ENCODE measurements at places on chromosomes 2 and 18.
A peak's percentile ranks its signal among the peaks of the same experiment; 100 is the strongest.

DNA sequence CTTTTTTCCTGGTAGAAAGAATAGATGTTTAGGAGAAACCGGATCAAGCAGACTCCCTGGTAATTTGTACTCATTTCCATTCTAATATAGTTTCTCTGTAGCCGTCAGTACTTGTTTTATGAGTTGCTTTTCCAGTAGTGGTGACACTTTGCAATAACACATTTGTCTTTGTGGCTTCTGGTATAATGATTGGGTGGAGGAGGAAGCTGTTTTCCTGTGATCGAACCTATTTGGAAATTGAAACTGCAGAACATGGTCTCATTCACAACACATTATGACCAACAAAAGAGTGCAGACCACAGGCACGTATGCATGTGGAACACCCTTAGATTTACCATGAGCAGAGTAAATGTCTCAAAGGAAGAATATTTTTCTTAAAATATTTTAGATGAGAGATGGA lies 7.6 kb upstream of the SERPINB12 start:
- no peak for DNase-seq

DNA sequence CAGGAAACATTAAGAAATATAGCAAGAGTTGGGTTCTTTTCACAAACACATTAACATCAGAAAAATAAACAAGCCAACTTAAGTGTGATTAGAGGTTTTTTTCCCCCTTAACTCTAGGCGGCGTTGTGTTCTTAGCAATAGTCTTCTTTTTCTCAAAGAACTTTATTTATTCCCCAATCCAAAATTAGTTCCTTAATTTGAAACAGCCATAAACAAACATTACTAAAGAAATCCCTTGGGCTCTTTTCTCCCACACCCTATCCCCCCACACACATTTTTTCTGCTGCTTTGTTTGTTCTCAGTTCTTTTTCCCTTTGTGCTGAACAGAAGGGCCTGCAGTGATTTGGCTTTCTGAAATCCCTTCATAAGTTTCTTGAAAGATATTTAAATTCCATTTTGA lies 13.2 kb upstream of the MYO1B start:
- DNase-seq, result no peak

- no peak for DNase-seq
Observed at GRCh38 chr2:201260302-201260800, at the start of gene CASP8. Gene CASP8 (plus strand): TSS chr2:201260536. CDS start chr2:201266487, 5,951 bp downstream.

GRCh38 chr2:71938659-71939587 lies 208.7 kb downstream of the CYP26B1 start:
- no peak for DNase-seq

DNA sequence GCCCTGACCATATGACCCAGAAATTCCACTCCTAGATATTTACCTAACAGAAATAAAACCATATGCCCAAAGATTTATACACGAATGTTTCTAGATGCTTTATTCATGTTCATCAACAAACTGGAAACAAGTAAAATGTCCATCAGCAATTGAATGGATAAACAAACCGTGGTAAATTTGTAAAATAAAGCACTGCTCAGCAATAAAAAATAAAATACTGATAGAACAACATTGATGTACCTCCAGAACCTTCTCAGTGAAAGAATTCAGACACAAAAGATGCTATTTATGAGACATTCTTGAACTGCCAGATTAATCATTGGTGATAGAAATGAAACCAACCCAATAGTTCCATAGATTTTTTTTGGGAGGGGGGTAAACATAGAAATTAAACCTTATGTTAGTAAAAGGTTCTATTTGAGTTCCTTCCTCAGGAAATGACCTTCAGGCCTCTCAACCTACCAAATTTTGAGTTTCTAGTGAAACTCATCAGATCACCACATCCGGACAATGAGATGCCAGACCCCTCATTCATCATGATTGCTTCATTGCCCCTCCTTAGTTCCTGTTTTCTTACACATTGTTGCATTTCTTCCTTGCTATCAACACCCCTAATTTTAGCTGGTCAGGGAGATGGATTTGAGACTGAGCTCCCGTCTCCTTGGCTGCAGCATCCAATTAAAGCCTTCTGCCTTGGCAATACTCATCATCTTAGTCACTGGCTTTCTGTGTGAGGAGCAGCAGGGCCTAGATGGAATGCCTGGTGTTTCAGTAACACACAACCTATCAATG lies 203.5 kb downstream of the LPIN1 start:
- DNase-seq, result no peak

DNA sequence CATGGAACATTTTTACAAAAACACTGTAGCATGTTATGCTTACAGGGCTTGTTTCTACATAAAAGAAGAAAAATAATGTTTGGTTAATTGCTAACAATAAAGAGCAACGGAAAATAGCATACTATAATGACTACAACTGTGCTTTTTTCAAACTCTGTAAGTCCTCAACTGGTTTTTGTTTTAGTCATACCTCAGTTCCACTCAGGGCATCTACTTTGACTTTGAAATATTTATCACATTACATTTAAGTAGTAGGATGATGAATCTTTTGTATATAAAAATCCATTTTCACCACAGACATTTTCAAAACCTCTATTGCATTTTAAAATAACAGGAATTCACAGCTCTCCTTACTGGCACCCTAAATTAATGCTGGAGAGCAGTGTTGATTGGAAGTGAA lies 8.3 kb downstream of the SATB2 start:
- DNase-seq, result no peak

GRCh38 chr2:160603771-160604510 lies 110.3 kb upstream of the RBMS1 start:
- DNase-seq, result no peak

DNA sequence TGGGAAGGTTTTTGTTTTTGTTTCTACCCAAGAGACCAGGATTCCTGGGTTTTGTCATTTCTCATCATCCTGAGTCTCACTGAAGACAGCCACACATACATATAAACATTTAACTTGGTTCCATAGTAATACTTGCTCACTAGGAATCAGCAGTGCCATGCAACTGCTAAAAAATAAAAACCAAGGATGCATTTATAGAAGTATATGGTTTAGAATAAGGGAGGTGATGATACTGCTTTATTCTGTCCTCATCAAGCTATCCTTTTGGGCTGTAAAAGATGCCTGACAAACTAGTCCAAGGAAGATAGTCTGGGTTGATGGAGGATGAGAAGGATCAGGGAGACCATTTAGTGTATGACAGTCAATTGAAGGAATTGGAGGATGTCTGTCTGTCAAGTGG lies 740 bp downstream of the SPATA3 start:
- DNase-seq, result no peak

DNA sequence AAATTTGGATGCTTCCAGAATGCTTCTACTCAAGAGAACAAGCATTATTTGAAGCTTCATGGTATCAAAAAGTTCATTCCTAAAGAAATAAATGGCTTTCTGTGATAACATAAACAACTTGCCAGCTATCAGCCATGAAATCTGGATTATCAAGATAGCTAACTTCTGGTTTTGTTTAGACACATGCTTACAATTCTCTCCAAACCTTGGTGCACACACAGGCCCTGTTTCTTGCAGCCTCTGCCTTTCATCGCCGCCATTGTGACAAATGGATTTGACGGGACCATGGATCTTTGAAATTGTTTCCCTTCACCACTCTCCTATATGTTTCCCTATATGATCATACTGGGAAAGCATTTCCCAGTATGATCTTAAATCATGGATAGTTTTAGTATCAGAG lies 47.9 kb upstream of the CABLES1 start:
- no peak for DNase-seq

- DNase-seq, result peak; percentile 55
Observed at GRCh38 chr2:148876202-148876594, 1.2 kb downstream of the KIF5C start.

- DNase-seq, result no peak
Observed at GRCh38 chr2:9010866-9011265, 7.4 kb upstream of the MBOAT2 start.

Data from iPS-NIHi11 (cell line).